ENCODE measurements at places on chromosomes 5 and 9.

DNA sequence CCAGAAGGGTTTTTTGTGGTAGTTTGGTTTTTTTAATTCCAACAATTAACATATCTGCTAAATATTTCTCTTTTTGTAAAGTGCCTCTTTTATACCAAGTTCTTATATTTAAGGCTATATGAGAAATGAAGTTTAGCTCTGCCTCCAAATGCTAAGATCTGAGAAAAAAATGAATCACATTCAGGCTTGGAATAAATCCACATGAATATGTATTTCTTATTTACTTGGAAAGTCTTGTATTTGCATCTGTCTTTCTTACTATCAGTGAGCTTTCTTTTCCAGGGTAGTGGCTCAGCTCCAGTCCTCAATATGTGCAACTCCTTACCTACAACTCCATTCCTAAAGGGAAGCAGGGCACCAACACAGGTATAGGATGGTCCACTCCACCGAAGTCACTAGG is 127.9 kb downstream of the GLIS3 start:
- no peak for DNase-seq

DNA sequence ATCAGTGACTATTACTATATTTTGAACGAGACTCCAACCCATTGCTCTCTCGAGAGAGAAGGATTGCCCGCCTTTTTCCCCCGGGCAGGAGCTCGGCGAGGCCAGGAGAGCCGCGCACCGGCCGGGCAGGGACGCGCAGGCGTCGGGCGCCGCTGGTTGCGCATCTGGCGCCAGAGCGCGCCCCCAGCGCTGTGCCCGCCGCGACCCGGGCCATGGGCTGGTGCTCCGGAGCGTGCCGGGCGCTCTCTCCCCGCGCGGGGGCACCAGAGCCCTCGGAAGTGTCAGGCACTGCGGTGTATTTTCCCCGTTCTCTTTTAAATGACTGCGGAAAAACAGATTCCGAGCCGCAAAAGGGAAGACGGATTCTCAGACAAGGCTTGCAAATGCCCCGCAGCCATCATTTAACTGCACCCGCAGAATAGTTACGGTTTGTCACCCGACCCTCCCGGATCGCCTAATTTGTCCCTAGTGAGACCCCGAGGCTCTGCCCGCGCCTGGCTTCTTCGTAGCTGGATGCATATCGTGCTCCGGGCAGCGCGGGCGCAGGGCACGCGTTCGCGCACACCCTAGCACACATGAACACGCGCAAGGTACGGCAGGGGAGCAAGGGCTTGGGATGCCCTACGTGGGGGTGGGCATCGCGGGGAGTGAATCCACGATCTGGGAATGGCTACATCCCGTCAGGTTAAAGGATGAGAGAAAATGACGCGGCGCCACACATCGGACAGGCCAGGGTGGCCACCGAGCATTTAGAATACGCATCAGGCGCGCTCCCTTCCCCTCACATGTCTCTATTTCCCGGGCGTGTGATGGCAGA is 1.1 kb upstream of the NTRK2 start:
- DNase-seq, result no peak

GRCh38 chr9:7245976-7246580 is 488.3 kb downstream of the KDM4C start:
- no peak for DNase-seq

DNA sequence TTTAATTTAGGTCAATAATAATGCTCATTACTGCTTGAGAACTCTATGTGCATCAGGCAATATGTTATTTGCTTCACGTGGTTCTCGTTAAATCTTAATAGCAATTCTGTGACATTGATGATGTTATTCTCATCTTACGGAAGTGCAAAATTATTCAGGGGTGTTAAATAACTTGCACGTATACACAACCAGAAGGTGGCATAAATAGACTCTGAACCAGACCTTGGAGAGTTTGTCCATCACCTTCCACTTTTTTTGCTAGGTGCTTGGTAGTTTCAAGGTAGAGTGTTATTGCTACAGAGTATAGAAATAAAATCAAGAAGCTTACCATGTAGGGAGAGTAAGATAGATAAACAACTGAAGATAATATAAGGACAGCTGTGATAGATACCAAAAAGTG is 23.6 kb upstream of the TNFAIP8 start:
- no peak for DNase-seq

DNA sequence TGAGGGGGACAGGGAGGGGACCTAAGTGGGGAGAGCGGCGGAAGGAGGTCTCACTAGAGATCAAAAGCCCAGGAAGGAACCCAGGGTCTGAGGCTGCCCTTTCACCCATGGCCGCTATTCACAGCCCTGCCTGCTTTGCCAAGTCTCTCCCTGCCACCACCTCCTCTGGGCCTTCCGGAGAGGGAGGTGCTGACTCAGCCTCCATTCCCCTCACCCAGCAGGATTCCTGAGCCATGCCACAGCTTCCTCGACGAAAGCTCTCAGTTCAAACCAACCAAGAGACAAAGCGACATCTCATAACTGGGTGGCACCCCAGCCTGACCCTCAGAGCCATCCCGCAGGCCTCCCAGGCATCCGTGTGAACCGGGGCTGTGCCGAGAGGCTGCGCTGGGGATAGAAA is 36.7 kb downstream of the PAX5 start:
- DNase-seq, result no peak

DNA sequence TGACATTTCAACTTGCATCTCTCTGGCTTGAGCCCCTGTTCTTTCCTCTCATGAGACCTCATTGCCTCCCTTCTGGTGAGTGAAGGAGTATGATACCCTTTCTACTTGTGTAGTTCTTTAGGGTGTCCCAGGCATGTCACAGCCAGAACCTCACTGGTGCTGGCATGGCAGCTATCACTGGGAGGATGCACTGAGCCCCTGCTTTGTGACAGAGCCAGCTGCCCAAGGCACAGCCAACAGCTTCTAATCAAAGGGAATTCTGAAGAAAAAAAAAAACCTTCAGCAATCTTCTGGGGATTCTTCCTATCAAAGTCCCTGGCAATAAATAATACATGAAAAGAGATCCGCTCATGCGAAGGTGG is 652.6 kb upstream of the KLF4 start:
- DNase-seq, result no peak

DNA sequence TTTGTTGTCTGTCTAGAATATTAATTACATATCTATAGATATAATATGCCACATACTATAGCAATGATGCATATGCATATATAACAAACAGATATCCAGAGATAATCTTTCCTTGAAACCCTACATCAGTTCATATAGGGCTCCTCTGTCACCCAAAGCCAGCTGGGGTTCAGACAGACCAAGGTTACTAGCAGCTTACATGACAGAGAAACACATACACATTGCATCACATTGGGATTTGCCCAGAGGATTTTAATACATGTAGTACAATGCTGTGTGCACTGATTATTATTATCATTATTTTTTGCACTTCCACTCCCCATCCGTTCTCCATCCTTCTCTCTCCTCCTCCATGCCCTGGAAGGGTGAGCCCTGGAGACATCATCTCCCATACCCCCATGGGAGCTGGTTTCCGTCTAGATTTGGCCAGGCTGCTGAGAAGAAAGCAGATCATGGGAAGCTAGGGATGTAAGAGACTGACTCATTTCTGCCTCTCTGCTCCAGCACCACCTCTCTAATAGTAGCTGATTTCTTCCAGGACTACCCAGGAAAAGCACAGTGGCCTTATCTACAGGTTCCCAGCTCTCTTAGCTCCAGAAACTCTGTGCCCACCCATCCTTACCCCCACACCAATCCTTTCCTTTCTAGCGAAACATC is 23.3 kb downstream of the FST start:
- no peak for DNase-seq

- no peak for DNase-seq
These were observed 164.9 kb upstream of the PAPPA start for GRCh38 chr9:115988701-115989100.
